ENCODE measurements at places on chromosomes 1 and 21.

GRCh38 chr1:108570128-108570527 is 10.2 kb downstream of the EEIG2 start:
- no peak for DNase-seq

- DNase-seq, result no peak
Measured at GRCh38 chr1:42777852-42778251, 6.9 kb upstream of the TMEM269 start.

- DNase-seq, result no peak
Measured at GRCh38 chr1:74908797-74909196, 175.8 kb downstream of the TYW3 start.

- no peak for DNase-seq
Measured at GRCh38 chr1:44407430-44408211, 2.6 kb downstream of the RNF220 start.

DNA sequence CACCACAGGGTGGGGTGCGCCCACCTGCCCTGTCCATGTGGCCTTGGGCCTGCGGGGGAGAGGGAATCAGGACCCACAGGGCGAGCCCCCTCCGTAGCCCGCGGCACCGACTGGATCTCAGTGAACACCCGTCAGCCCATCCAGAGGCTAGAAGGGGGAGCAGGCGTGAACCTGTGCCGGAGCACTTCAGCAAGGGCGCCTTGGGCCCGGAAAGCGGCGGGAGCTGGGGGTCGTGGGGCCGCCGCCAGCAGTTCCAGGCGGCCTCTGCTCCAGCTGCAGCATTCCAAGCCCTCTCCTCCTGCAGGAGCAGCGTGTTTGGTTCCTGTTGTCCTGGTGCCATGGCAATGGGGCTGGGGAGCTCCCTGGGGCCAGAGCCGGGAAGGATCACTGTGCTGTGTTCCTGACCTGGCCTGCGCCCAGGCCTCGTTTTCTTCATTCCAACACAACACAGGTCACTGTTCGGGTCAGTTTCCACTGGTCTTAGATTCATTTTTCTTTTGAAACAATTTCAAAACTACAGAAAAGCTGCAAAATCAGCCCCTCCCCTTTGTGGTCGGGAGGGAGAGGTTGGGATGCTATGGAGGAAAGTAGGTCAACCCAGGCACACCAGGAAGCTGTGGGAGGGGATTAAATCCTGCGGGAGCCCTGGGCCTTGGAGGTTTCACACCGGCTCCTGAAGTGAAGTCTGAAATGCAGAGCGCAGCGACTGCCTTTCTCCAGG is 18.8 kb downstream of the SLX9 start:
- peak; percentile 57 for DNase-seq

GRCh38 chr1:198880818-198881597 is 242.2 kb downstream of the PTPRC start:
- no peak for DNase-seq

- DNase-seq, result no peak
Measured at GRCh38 chr1:14955402-14955801, 198.1 kb upstream of the TMEM51 start.

- no peak for DNase-seq
Measured at GRCh38 chr1:205525495-205526285, 21.2 kb downstream of the CDK18 start.

DNA sequence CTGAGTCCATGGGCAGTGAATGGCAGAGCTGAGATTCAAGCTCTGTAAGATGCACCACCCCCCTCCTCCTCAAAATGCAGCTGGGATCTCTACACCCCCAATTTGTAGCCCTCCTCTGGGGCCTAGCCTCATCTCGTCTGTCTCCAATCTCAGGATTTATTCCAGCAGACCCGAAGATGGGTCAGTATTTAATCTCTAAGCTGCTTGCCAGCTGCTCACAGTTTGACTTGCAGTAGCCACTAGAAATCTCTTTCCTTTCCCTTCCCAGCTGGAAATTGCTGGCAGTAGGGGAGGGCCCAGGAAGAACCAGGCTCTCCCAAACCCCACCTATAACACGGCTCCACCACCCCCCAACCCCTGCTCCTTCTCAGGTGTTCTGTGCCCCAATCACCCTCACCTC is 1.5 kb downstream of the LACTBL1 start:
- DNase-seq, result peak; percentile 43

GRCh38 chr1:164823486-164824279 is 264.7 kb downstream of the PBX1 start:
- DNase-seq, result no peak

GRCh38 chr1:245380790-245381535 is 226.2 kb downstream of the KIF26B start:
- DNase-seq, result no peak

GRCh38 chr1:56200442-56200841 is 378.9 kb downstream of the PLPP3 start:
- DNase-seq, result no peak

- no peak for DNase-seq
Measured at GRCh38 chr1:6011161-6011945, 19.1 kb upstream of the NPHP4 start.

DNA sequence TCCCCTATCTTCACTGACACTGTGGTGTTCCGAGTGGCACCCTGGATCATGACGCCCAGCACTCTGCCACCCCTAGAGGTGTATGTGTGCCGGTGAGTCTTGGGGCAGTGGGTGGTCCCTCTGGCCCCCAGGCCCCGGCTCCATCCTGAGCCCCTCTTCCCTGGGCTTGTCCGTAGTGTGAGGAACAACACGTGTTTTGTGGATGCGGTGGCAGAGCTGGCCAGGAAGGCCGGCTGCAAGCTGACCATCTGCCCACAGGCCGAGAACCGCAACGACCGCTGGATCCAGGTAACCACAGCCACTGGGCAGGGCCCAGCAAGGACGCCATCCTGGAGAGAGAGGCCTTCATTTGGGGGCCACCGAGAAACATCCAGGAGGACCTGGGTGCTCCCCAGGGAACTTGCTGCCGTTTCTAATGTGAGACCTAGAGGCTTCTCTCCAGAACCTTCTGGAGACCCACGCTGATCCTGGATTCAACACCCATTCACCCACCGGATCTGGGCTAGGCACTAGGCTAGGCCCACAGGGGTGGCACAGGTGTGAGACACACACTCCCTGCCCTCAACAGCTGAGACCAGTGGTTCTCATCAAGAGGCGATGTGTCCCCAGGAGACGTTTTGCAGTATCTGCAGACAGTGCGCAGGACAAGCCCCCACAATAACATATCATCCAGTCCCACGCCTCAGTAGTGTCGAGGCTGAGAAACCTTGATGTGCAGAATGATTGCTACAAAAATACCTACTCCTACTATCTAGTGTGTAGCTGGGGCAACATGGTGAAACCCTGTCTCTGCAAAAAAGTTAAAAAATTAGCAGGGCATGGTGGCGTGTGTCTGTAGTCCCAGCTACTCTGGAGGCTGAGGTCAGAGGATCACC is 22.2 kb downstream of the PADI3 start:
- DNase-seq, result no peak

- no peak for DNase-seq
Measured at GRCh38 chr1:214178102-214178501, 102.9 kb upstream of the SMYD2 start.

DNA sequence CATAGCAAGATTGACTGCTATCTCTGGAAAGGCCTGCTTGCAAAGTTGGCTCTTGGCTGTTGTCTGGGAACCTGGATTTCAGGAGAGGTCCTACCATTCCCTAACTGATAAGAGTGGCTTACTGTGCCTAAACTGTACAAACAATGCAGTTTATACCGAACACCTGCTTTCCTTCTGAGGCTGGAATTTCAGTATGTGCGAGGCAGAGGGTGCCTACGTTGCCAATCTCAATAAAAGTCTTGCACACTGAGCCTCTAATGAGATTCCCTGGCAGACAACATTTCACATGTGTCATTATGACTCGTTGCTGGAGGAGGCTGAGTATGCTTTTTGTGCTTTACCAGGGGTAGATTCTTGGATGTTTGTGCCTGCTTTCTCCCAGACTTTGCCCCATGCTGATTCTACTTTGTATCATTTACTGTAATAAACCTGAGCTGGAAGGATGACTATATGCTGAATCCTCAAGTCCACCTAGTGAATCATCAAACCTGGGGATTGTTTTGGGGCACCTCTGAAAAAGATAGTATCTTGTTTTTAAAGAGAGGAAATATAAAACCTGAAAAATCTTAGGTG is 58.9 kb upstream of the GNG4 start:
- no peak for DNase-seq

DNA sequence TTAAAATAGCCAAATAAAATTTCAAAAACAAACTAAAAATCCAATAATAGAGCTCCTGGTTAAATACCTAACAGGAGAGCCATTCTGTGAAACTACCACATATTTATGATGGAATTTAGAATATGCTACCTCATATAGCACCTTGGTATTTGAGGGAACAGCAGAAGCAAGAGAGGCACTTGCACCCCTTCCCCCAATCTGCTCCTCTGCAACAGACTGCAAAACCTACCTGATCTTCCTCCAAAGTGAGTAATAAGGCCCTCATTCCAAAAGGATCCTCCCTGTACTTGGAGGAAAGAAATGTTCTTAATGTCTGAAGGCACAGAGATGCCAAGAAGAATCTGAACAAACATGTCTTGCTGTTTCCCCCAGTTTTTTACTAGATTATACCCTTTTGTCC is 28.1 kb upstream of the RNPC3 start:
- no peak for DNase-seq

GRCh38 chr1:45395051-45395450 is 54.8 kb upstream of the MUTYH start:
- DNase-seq, result no peak

Measured in lower leg skin (tissue), 4 donors.